ENCODE measurements at places on chromosomes 3 and 15.

- no peak for DNase-seq
These were observed 581.8 kb upstream of the UBE2E2 start for GRCh38 chr3:22621205-22621809.

- DNase-seq: no peak
These were observed 370.6 kb upstream of the NAALADL2 start for GRCh38 chr3:174488527-174488926.

GRCh38 chr3:22959593-22959992 is 243.5 kb upstream of the UBE2E2 start:
- DNase-seq: no peak

DNA sequence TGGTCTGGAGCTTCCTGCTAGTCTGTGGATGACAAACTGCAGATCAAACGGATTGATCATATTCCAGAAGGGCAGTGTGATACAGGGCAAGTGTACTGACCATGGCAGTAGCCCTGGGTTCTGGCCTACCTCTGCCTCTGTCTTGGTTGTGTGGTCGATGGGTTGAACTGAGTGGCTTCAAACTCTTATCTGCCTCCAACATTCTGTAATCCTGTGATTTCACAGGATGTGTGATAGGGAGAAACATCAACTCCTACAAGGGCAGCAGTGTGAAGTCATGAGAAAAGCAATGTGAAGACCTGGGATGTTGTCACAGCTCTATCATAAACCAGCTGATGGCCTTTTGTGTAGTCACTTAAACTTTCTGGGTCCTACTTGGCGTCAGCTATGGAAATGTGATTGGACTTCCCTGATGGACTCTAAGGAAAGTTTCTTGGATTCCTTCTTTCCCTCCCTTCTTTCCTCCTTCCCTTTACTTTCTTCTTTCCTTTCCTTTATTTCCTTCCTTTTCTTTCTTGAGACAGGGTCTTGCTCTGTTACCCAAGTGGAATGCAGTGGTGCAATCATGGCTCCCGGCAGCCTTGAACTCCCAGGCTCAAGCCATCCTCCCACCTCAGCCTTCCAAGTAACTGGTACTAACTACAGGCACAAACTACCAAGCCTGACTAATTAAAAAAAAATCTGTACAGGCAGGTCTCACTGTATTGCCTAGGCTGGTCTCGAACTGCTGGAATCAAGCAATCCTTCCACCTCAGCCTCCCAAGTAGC is 114.8 kb downstream of the BBX start:
- no peak for DNase-seq

- no peak for DNase-seq
These were observed 44.6 kb downstream of the RASGRP1 start for GRCh38 chr15:38520035-38520434.

Data from liver (tissue), 10 donors.